ENCODE measurements at places on chromosomes 13 and 19.

DNA sequence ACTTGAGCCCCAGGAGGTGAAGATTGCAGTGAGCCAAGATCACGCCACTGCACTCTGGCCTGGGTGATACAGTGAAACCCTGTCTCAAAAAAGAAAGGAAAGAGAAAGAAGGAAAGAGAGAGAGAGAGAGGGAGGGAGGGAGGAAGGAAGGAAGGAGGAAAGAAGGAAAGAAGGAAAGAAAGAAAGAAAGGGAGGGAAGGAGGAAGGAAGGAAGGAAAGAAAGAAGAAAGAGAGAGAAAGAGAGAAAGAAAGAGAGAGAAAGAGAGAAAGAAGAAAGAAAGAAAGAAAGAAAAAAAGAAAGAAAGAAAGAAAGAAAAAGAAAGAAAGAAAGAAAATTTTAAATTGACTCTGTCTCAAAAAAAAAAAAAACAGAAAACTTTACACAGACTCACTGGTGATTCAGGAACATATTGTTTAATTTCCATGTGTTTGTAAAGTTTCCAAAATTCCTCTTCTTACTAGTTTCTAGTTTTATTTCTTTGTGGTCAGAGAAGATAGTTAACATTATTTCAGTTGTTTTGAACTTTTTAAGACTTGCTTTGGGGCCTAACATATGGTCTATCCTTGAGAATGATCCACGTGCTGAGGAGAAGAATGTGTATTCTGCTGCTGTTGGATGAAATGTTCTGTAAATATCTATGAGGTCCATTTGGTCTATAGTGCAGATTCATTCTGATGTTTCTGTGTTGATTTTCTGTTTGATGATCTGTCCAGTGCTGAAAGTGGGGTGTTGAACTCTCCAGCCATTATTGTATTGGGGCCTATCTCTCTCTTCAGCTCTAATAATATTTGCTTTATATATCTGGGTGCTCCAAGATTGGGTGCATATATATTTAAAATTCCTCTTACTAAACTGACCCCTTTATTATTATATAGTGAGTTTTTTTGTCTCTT is 204.4 kb upstream of the SERP2 start:
- DNase-seq, result no peak

GRCh38 chr13:67769987-67770341 is 539.8 kb upstream of the PCDH9 start:
- DNase-seq, result no peak

DNA sequence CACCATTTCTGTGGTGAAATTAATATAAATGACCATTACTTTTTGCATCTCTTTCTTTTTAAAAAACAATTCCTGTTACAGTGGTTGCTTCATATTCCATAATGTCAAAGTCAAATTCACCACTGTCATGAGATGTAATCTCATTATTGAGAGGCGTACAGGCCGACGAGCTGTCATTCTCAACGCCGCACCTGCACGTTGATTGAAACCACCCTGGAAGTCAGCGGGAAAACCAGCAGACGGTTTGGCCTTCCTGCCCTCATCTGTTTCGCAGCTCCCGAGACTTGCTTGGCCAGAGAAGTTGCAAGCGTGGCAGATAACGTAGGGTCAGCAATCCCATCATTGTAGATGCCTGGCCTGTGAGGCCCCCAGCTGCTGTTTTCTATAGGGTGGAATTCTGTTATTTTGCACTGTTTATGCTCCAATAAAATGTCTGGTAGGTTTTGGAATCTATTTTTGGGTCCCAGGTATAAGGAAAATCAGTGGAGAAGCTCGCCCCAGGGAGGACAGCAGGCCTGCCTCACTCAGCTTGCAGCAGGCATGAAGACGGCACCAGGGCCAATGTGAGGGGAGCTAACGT is 153.4 kb downstream of the SOX1 start:
- DNase-seq, result no peak

DNA sequence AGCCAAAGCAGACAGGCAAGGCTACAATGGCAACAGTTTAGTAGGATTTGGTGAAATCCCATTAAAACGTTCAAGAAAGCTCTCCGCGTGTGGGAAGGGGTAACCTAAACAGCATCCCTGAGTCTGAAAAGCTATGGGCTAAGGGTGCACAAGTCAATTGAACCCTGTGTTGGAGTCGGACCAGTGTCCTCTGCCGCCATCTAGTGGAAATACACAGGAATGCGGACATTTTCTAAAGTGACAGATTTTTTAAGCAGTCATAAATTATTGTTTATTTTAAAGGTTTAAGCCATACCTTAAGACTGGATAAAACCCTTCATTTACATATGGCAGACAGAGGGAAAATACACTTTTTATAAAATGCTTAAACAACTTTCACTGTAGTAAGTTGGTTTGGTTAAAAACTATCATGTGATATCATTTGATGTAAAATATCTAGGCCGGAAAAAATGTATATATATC is 26.5 kb upstream of the LSM14A start:
- DNase-seq, result peak; percentile 54

DNA sequence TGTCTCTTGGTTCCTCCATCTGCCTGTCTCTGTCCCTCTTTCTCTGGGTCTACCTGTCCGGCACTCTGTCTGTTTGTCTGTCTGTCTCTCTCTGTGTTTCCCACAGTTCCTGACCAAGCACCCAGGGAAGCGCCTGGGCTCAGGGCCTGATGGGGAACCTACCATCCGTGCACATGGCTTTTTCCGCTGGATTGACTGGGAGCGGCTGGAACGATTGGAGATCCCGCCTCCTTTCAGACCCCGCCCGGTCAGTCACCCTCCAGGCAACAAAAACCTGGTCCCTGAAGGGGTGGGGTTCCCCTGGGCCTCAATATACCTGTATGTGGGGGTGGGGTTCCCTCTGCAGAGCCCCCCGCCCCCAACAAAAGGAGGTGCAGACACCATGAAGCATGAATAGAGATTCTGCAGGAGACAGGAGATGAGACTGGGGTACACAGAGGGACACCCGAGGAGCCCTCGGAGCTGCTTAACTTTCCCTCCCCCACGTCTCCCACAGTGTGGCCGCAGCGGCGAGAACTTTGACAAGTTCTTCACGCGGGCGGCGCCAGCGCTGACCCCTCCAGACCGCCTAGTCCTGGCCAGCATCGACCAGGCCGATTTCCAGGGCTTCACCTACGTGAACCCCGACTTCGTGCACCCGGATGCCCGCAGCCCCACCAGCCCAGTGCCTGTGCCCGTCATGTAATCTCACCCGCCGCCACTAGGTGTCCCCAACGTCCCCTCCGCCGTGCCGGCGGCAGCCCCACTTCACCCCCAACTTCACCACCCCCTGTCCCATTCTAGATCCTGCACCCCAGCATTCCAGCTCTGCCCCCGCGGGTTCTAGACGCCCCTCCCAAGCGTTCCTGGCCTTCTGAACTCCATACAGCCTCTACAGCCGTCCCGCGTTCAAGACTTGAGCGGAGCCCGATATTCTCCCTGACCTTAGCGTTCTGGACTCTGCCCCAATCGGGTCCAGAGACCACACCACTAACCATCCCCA is 2.6 kb upstream of the CACNG7 start:
- peak; percentile 24 for DNase-seq

GRCh38 chr13:50241479-50241878 is 226.2 kb downstream of the KCNRG start:
- DNase-seq, result no peak

Measured in epithelial cell of esophagus (primary cell).